Foreskin fibroblast (primary cell): ENCODE measurements at places on chromosomes 6 and 20.

DNA sequence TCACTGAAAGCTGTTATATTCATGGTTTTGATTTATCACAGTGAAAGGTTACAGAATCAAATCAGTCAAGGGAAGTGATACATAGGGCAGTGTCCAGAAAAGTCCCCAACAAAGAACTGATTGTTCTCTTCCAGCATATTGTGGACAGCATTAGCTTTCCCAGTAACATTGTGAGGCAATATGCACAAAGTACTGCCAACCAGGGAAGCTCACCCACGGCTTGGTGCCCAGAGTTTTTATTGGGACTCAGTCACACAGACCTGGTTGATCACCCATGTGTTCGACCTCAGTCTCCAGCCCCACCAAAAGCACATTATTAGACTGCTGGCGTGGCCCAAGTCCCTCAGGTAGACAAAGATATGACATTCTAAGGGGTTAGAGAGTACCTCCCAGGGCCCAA, 76.0 kb downstream of the LCA5 start:
- peak; percentile 19 for DNase-seq

GRCh38 chr6:136990754-136991153, 54.0 kb downstream of the IL20RA start:
- peak; percentile 16 for DNase-seq

DNA sequence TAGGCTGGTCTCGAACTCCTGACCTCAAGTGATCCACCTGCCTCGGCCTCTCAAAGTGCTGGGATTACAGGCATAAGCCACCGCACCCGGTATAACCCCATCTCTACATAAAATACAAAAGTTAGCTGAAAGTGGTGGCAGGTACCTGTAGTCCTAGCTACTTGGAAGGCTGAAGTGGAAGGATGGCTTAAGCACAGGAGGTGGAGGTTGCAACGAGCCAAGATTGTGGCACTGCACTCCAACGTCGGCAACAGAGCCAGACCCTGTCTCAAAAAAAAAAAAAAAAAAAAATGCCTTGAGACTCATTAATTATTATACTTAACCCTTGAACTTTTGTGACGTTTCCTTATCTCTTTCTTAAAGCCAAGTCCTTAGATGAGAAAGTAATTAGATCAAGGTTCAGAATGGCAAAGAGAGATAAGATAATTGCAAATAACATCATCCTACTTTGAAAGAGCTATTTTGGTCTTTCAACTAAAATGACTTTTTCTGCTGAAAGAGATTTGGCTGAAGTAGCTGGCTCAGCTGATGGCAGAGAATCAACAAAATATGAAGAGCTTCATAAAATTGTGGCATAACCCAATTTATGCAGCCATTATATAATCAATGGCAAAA, 4.7 kb upstream of the SHLD1 start:
- no peak for DNase-seq

DNA sequence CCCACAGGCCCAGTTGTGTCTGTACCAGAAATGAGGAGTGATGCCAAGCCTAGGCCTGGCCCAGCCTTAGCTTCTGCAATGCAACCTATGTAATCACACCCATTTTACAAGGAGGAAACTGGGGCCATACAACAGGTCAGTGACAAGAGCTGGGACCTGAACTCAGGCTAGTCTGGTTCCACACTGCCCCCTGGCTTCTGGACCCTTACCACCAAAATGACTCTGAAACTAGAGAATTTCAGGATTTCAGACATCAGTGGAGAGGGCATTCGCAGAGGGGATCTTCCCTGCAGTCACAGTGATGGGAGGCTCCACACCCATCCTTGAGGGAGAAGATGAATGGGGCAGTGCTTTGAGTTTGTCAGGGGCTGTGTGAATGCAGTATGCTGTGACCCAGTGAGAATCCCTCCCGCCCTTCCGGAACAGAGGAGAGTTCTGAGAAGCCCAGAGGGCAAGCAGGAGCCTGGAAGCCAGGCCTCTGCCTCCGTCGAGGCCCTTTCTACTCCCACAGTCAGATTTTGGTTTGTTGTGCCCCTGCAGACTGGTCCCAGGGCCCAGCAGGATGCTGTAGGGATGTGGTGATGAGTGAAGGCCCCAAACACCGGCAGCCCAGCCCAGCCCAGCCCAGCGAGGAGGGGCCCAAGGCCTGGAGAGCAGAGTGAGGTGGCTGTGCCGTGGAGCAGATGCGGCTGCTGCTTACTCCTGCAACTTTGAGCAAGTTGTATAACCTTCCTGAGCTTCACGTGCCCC, 48.1 kb upstream of the MYL9 start:
- peak; percentile 43 for DNase-seq

- DNase-seq: no peak
Observed at GRCh38 chr6:108570517-108570916, 9.8 kb downstream of the FOXO3 start.

DNA sequence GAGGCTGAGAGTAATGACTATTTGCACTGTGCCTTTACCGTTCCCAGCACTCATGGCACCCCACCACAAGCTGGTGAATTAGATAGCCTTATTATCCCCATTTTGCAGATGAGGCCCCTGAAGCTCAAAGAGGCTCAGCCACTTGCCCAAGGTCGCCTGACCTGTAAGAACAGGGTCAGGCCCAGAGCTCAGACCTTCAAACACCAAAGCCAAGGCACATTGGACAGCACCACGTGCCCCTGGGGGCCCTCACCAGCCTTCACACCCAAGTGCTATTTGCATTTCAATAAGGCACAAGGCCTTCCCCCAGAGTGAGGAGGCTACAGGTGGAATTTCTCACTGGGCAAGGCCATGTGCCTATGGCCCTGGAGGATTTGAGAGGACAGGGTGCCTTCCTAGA, 14.2 kb upstream of the C6orf132 start:
- DNase-seq: no peak

GRCh38 chr6:4645713-4646360, 130.4 kb upstream of the CDYL start:
- no peak for DNase-seq

DNA sequence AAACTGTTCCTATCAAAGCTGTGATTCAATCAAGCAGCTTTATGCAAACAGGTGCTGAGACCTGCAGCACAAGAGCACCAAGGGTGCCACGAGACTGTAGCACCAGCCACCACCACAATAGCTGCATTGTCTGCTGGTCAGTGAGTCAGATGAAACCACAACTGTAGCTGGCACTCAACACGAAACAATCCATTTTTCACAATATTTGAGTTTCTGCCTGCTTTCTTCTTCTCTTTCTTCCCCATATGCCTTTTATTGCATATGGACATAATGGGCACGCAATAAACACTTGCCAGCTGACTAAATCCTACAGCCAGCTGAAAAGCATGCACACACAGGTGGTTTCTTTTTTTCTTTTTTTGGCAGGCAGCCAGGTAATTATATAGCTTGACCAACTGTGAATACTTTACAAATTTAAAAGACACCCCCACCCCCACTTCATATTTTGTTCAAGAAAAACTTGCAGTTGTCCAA, 16.6 kb downstream of the SLC2A12 start:
- peak; percentile 72 for DNase-seq

DNA sequence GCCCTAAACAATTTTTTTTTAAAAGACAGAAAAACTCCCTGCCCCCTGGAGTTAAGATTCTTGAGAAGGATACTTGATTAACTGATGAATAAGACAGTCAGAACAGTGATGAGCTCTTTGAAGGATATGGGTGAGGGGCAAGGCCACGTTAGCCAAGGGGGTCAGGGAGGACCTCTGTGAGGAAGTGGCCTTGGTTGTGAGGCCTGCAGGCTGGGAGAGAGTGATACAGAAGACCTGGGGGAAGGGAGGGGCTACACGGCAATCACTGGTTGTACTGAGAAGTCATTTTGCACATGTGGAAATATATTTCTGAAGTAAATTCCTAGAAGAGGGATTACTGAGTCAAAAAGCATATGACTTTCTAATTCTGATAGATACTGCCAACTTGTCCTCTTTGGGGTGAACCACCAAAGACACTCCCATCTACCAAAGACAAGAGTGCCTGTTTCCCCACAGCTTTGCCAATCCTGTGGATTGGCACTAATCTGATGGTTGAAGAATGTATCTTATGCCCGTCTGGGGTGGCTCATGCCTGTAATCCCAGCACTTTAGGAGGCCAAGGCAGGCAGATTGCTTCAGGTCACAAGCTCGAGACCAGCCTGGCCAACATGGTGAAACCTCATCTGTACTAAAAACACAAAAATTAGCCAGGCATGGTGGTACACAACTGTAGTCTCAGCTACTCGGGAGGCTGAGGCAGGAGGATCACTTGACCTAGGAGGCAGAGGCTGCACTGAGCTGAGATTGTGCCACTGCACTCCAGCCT, 22.3 kb upstream of the BCAS4 start:
- DNase-seq: no peak

GRCh38 chr6:101433141-101433540, 39.6 kb downstream of the GRIK2 start:
- DNase-seq: no peak

DNA sequence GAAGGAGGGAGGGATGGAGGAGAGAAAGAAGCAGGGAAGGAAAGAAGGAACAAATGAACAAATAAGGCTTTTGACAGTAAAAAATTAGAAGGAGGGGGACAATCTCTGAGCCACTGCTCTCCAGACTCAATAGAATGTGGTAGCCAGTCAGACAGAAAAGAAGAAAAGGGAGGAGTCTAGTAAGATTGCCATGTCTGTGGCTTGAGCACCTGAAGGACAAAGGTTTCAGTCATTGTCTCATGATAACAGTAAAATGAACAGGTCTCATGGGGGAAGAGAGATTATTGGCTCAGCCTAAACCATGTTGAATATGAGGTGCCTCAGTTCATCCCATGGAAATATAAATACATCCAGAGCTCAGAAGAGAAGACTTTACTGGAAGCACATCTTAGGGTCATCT, 14.0 kb upstream of the LOC128125822 start:
- DNase-seq: no peak

DNA sequence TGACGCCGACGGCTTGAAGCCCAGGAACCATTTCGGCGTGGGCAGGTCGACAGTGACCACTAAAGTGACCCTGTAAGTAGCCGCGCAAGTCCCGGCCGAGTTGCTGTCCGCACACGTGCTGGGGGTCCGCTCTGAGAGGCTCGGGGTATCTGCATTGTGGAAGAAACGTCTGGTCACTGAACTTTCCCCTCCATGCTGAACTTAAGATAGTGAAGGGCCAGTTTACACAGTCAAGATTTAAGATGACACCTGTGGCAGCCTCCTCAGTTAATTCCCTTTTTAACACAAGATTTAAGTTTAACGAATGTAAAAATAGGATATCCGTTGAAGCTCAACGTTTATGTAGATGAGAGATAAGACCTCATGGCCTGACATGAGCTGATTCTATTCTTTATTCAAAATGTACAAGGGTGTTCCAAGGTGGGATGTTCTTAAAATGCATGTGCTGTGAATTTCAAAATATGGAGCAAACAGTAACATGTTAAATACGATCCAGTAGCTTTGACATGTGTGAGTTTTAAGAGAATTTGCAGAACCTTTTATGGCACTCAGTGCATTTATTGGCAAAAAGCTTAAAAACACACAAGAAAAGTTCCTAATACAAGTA, 116.2 kb downstream of the RTN4IP1 start:
- no peak for DNase-seq

GRCh38 chr6:27791182-27791943, 120.8 kb downstream of the OR2B2 start:
- peak; percentile 74 for DNase-seq

- DNase-seq: no peak
Observed at GRCh38 chr6:91376686-91377085, 789.8 kb upstream of the MAP3K7 start.

GRCh38 chr6:20564777-20565176, 30.5 kb downstream of the CDKAL1 start:
- no peak for DNase-seq

GRCh38 chr6:148448369-148449012, 105.9 kb downstream of the SASH1 start:
- no peak for DNase-seq

- DNase-seq: no peak
Observed at GRCh38 chr6:18207949-18208348, 52.7 kb downstream of the KDM1B start.

DNA sequence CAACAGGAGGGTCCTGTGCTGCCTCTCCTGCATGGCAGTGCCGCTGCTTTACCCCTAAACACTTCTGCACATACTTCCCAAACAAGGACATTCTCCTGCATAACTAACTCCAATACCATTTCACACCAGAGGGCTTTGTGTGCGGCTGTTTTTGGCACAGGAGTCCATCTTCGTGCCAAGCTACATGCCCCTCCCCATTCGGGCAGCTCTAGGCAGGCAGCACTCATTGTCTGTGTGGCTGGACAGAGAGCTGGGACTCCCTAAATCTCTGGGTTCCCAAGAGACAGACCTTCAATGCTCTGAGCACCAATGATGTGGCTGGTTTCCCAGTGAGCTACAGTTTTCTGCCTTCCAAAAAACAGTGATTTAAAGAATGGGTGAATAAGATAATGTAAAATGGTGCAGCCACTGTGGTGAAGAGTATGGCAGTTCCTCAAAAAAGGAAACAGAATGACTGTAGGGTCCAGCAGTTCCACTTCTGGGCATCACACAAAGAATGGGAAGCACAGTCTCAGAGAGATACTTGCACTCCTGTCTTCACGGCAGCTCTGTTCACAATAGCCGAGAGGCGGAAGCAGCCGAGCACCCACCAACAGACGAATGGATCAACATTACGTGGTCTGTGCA, 80.3 kb upstream of the DUSP22 start:
- no peak for DNase-seq

DNA sequence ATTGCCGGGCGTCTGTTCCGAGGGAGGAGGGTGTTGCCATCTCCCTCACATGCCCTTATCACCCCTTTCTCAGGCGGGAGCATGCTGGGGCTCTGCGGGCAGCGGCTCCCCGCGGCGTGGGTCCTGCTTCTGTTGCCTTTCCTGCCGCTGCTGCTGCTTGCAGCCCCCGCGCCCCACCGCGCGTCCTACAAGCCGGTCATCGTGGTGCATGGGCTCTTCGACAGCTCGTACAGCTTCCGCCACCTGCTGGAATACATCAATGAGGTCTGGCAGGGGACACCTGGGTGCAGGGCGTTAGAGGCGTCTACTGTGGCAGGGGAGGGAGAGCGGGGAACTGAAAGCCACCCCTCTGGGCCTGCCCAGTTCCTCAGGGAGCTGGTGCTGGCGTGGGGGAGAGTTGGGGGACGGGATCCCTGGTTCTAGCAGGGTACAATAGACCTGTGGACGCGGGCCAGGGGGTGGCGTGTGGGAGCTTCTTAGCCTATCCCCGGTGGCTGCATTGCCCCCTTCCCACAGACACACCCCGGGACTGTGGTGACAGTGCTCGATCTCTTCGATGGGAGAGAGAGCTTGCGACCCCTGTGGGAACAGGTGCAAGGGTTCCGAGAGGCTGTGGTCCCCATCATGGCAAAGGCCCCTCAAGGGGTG, 697 bp downstream of the PPT2 start:
- DNase-seq: peak; percentile 52
